ENCODE measurements at places on chromosomes 1 and 21.
A peak's percentile ranks its signal among the peaks of the same experiment; 100 is the strongest.

GRCh38 chr1:225465793-225466517 lies 38.1 kb upstream of the LBR start:
- no peak for DNase-seq

DNA sequence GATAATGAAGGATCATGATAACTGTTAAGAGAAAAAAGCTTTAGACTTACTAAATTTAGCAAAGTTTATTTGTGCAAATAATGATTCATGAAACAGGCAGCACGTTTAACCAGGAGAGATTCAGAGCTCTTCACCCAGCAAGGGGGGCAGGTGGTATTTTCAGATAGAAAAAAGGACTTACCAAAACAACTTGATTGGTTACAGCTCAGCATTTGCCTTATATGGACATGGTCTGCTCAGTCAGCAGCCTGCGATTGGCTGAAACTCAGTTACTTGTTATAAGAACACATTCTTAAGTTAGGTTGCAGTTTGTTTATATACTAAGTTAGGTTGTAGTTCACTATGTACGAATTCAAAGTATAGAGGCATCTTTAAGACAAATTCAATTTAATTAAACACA lies 165.6 kb downstream of the DUSP10 start:
- peak; percentile 21 for DNase-seq

DNA sequence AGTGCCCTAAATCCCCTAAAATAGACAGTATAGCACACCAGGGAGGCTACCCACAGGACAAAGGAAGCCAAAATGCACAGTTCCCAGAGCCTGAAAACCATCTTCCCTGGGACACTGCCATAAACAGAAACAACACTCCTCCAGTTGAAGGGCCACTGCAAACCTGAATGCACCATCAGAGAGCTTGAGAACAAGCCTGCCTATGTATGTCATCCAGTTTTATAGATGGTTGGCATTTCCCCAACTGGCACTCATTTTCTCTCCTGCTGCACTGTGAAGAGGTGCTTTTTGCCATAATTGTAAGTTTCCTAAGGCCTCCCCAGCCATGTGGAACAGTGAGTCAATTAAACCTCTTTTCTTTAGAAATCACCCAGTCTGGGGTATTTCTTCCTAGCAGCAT lies 169.0 kb downstream of the AGBL4 start:
- DNase-seq = no peak

DNA sequence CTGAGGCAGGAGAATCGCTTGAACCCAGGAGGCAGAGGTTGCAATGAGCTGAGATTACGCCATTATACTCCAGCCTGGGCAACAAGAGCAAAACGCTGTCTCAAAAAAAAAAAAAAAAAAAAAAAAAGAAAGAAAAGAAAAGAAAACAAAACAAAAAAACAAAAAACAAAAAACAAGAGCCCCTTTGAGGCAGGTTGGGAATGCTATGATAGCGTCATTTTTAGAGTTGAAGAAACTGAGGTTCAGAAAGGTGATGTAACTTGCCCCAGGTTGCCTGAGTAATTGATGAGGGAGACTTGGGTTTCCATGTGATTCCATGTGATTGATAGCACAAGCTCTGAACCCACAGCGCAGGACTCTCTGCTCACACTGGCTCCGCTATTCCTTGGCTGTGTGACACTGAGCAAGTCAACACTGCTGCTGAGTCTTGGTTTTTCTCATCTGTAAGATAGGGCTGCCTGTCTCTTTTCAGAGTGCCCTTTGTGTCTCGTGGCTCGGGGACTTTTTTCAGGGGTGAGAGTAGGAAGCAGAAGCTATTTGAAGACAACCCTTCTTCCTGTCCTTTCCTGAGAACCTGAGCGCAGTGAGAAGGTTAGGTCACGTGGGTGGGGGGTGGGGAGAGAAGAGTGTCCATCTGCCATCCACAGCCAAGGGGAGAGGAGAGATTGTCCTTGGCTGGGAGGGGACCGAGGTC lies 2.5 kb downstream of the CNR2 start:
- no peak for DNase-seq

- peak; percentile 88 for DNase-seq
Observed at GRCh38 chr21:36773117-36773516, 74.2 kb downstream of the SIM2 start.

DNA sequence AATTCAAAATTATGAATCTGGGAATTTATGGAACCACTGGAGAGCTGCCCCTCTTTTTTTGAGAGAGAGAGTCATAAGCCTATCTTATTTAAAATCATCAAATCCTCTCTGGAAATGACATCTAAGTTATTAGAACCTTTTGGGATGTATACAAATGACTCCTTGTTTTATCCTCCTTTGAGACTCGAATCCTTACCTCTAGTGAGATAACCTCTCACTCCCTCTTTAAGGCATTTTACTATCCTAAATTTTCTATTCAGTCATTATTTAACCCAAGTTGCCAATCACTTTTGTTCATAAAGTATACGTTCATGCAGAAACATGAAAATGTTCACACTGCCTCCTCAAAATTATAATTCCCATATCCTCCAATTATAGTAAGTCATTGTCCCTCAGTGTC lies 313.6 kb upstream of the C1orf87 start:
- DNase-seq = no peak

DNA sequence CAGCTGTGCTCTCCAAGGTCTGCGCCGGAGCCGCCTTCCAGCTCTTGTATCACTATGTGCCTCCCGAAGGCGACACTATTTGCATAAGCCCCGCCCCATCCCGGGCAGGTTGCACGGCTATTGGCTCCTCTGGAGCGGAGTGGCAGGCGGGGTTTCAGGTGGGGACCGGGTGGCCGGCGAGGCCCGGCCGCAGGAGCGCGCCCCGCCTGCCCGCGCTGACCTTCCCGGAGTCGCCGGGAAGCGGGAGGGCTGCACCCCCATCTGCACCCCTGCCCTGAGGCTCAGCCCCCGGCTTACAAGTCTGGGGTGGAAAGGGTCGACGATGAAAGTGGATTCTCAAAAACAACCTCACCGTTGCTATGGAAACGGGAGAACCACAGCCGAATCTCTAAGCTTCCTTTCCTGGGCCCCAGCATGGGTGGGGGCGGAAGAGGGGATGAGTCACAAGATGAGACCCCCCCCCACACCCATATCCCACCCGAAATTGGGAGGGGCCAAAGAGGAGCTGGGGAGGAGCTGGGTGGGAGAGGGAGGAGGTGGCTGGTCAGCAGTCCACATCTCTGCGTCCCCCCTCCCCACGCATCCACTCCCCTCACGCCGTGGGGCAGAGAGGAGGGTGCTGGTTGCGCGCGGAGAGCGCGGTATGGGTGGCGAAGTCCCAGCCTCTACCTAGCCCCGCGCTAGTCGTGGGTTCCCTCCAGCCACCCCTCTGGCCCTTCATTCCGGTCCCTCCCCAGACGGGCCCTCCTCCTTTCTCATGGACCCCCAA lies at the start of gene HPCAL4:
TSS of gene HPCAL4 (minus strand) at position 51 of the 769 bp plus-strand sequence. CDS start 6,830 bp downstream, outside the sequence.
- DNase-seq = peak; percentile 47

- no peak for DNase-seq
Observed at GRCh38 chr1:52601519-52601918, 652 bp upstream of the GPX7 start.

DNA sequence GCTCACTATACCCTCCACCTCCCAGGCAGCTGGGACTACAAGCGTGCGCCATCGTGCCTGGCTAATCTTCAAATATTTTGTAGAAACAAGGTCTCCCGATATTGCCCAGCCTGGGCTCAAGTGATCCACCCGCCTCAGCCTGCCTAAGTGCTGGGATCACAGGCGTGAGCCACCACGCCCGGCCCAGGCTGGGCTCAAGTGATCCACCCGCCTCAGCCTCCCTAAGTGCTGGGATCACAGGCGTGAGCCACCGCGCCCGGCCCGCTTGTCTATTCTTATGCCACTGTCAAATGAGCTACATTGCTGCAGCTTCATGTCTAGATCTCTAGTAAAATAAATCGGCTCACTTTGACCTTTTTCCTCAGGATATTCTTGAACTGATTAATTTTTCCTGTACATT lies 107.7 kb upstream of the COL6A1 start:
- no peak for DNase-seq

GRCh38 chr1:201619513-201619912 lies 80.6 kb downstream of the NAV1 start:
- no peak for DNase-seq

DNA sequence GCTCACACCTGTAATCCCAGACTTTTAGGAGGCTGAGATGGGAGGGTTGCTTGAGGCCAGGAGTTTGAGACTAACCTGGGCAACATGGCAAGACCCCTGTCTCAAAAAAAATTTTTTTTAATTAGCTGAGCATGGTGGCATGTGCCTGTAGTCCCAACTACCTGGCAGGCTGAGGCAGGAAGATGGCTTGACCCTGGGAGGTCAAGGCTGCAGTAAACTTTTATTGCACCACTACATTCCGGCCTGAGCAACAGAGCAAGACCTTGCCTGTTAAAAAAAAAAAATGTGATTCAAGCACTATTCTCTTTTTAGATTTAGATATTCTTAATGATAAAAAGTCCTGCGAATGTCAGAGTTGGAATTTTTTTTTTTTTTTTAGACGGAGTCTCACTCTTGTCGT lies 102.5 kb upstream of the L1TD1 start:
- DNase-seq = no peak

- DNase-seq = no peak
Observed at GRCh38 chr1:156248323-156248683, 447 bp upstream of the PAQR6 start.

DNA sequence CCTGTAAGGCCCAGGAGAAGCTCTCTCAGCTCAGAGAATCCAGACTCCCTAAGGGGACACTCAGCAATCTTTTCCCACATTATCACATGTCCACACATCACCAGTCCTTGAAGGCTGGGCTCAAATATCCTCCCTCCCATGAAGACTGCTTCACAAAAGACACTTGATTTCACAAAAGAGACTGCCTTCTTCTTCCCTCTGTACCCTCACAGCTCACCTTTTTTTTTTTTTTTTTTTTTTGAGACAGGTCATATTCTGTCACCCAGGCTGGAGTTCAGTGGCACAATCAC lies 1.5 kb downstream of the CD58 start:
- DNase-seq = no peak

DNA sequence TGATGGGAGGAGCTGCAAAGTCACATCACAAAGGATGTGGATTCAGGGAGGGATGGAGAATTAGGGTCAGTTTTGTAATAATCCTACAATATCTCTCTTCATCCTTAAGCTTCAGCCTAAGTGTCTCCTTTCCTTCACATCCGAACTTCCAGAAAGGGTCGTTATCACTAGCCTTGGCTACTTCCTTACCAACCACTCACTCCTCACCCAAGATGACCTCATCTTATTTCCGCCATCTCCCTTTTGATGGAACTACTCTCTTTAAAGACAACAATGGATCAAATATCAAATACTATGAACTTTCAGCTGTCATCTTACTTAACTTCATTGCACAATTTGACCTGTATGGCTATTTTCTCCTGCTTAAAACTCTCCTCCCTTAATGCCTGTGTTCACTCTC lies 69.6 kb upstream of the BARHL2 start:
- no peak for DNase-seq

Measured in AG10803 (cell line).